NCI-H345 (cell line): ENCODE measurements at places on chromosomes 1 and 21.

- DNase-seq = no peak
Observed at GRCh38 chr1:61692155-61692800, 32.7 kb downstream of the TM2D1 start.

DNA sequence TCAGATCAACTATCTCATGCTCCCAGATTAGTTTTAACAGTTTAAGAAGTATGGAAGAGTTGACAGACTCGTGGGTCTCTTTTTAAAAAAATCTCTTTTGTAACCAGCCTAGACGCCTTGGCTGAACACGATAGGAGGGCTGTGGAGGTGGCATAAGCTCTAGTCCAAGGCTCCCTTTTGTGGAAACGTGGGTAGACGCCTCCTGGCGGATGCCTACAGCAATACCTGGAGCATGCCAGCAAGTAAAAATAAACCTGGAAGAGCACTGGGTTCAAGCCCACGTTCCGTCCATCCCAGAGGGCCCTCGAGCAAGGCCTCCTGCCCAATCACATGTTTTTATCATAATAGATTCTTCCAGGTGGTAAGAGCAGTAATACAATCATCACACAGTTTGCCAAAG is 87.9 kb downstream of the RGS7 start:
- no peak for DNase-seq

DNA sequence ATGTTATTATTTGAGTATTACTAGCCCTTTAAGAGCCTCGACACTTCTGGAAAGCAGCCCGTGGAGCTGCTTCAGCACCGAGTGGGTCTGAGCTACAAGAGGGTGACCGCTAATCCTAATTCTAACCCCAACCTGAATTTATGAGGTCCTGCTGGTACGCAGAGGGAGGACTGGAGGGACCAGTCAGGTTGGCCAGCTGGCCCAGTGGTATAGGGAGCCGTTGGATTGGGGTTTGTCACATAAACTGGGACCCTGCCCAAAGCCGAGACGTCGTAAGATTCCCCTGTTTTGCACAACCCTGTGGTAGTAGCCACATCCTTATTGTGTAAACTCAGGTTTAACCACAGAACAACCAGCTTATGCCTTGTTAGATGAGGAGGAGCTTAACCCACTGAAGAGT is 60.8 kb upstream of the F3 start:
- DNase-seq = no peak

GRCh38 chr1:165662186-165662585 is 31.2 kb downstream of the MGST3 start:
- DNase-seq = no peak

- DNase-seq = no peak
Observed at GRCh38 chr1:74652711-74653139, 20.9 kb downstream of the ERICH3 start.

GRCh38 chr1:99627615-99628014 is 18.3 kb upstream of the PALMD start:
- no peak for DNase-seq

DNA sequence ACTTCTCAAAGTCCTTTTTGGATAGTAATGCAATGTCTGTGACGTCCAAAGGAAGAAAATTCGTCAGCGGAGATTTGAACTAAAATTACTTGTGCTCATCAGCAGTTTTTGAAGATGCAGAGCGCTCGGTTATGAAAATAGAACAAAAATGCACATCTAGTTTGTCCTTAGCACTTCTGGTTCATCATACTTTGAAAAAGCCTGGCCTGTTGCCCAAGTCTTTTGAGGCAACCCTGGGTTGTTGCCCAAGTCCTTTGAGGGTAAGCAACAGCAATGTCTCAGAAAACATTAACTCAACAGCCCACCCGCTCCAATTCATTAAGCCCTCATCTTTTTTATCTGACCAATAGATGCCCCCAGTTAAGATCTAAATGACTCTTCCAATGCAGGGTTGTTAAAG is 91.9 kb downstream of the HUNK start:
- no peak for DNase-seq

DNA sequence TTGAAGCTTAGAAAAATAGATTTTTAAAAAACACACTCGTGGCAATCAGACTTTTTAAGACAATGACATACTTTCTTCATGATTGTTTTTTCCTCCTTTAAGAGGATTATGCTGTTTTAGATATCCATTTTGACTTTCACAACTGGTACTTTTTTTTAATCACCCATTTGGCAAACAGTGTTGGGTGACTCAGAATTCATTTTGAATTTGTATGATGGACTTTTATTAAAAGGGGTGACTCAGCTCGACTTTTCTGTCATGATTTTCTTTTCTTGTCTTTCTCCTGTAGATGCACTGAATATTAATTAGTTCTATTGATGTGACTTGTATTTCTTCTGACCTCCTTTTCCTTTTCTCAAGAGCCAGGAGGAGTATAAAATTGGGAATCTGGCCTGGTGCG is 44.7 kb downstream of the FMN2 start:
- no peak for DNase-seq
